Osteocyte (in vitro differentiated cells): ENCODE measurements at places on chromosomes 5 and 9. TPM values are rescaled to one million over a fixed set of nuclear protein-coding genes. Genes with fewer than 3 reads are reported as not detected.

GRCh38 chr5:13553896-13554295 is 390.6 kb downstream of the DNAH5 start:
- H3K4me1 ChIP-seq, result no peaks in the 10 kb centered on the region
- DNase-seq, result no peak
- no peaks in the 10 kb centered on the region for H3K27me3 ChIP-seq
- H3K27ac ChIP-seq, result no peak overlapping the region

- peaks cover 7% of the 10 kb centered on the region for H3K27me3 ChIP-seq
- no peak for DNase-seq
- H3K4me3 ChIP-seq, result no peak overlapping the region
- H3K4me1 ChIP-seq, result no peaks in the 10 kb centered on the region
These were observed 70.3 kb downstream of the TSSK1B start for GRCh38 chr5:113364466-113364865.

Gene TMEM215
- not detected in 2 replicates for total RNA-seq

DNA sequence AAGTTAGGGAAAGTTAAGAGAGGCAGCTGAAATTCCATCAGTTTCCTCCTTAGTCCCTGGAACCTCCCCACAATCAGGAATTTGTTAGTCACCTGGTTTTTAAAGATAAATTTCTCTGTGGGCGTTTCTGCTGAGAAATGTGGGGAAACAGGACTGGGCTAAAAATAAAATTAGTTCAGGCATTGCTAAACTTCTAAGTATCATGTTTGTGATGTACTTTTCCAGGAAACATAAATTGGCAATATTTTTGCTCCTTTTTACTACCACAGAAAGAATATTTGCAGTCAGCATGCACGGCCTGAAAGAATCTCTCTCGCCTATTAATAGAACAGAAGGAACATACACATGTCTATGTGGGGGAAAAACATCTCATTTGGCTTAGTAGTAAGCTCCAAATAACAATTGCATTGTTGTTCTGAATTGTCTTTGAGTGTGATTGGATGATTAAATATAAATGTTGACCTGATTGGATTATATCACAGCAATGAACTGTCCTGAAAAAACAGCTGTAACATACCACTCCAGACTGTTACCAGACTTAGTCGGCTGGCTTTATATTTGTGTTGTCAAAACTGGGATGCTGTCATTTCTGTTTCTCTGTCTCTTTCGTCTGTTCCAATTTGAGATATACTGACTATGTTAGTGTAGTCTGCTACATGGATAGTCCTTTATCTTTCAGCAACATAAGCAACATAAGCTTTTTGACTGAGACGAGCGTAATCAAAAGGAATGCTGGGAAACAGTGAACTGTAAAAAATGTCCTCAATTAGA is 12.9 kb downstream of the TJP2 start:
- no peak for DNase-seq
- peaks cover 17% of the 10 kb centered on the region for H3K4me1 ChIP-seq
- H3K4me3 ChIP-seq, result no peak overlapping the region
- no peaks in the 10 kb centered on the region for H3K27me3 ChIP-seq
- no peaks in the 10 kb centered on the region for H3K36me3 ChIP-seq

GRCh38 chr5:137858954-137859353 is 8.7 kb upstream of the MYOT start:
- H3K27ac ChIP-seq, result no peak overlapping the region
- H3K4me1 ChIP-seq, result no peaks in the 10 kb centered on the region
- no peak overlapping the region for H3K4me3 ChIP-seq
- peaks cover 39% of the 10 kb centered on the region for H3K27me3 ChIP-seq
- H3K36me3 ChIP-seq, result no peaks in the 10 kb centered on the region

Gene OCLN
- total RNA-seq, result 4.4 and 4.5 TPM in 2 replicates

GRCh38 chr5:15789642-15790041 is 289.7 kb downstream of the FBXL7 start:
- no peak for DNase-seq
- peaks cover 2% of the 10 kb centered on the region for H3K36me3 ChIP-seq
- H3K27me3 ChIP-seq, result no peaks in the 10 kb centered on the region
- H3K4me3 ChIP-seq, result no peak overlapping the region
- H3K4me1 ChIP-seq, result peaks cover 43% of the 10 kb centered on the region
- H3K27ac ChIP-seq, result no peak overlapping the region

Gene FOXD4
- total RNA-seq, result 0.24 and 0.43 TPM in 2 replicates

Gene OXCT1
- total RNA-seq, result 41.0 and 41.9 TPM in 2 replicates

Gene GHR
- 2.3 and 2.7 TPM in 2 replicates for total RNA-seq

GRCh38 chr9:126860077-126860756 is at the start of gene ZBTB34:
TSS of gene ZBTB34 (plus strand) at chr9:126860639. CDS start at chr9:126879400, 18,761 bp downstream.
- DNase-seq, result peak; percentile 92
- H3K27ac ChIP-seq, result peak within 1 kb of the TSS; percentile 75
- peak within 1 kb of the TSS; percentile 86 for H3K4me3 ChIP-seq
- peaks cover 25% of the 10 kb centered on the region for H3K27me3 ChIP-seq

DNA sequence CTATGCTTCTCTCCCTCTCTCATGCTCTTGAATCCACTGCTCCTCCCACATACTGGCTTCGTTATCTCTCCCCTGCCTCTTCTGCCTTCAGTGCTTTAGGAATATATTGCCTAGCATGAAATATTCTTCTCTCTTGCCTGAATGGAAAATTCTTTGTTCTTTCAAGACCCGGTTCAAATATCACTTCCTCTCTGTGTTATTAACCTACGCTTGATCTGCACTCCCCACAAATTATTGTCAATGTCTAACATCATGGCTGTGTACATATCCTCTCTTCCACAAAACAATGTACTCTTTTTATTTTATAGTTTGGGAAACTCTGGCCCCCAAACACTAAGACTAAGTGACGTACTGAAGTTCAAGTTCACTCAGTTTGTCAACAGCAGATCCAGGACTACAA is 211.0 kb downstream of the SEC61B start:
- DNase-seq, result no peak
- peak overlapping the region; percentile 88 for H3K27ac ChIP-seq
- H3K36me3 ChIP-seq, result no peaks in the 10 kb centered on the region
- no peak overlapping the region for H3K4me3 ChIP-seq

DNA sequence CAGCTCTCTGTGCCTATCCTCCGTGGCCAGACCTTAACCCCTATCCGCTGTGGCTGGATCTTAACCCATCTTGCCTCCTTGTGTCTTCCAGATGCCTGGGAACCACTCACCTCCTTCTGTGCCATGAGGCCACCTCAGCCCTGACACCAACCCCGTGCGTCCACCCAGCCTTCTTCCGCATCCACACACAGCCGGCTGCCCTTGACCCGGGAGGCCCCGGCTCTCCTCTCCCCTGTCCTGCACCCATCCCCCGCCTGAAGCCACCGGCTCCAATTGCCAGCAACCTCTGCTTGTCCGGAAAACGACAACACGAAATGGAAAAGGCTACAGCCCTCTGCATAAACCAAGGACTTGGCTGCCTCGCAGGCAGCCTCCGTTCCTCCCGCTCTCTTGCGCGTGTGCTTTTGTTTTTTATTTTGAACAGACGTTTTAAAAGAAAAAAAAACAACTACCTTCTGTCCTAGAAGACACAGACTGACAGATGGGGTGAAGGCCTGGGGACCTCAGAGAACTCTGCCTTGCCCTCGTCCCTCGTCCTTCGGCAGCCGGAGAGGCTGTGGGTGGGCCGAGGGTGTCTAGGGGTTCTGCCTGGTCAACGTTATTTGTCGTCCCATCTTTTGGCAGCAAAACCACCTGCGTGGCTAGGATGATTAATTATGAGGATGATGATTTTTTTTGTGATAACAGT is 32.5 kb upstream of the HMCN2 start:
- H3K27ac ChIP-seq, result no peak overlapping the region
- DNase-seq, result no peak
- no peak overlapping the region for H3K4me3 ChIP-seq
- peaks cover 18% of the 10 kb centered on the region for H3K36me3 ChIP-seq

- DNase-seq, result no peak
- H3K27ac ChIP-seq, result no peak overlapping the region
- no peaks in the 10 kb centered on the region for H3K4me1 ChIP-seq
- H3K36me3 ChIP-seq, result no peaks in the 10 kb centered on the region
These were observed 6.3 kb upstream of the CSNK1G3 start for GRCh38 chr5:123505633-123506032.

GRCh38 chr5:42121401-42121800 is 196.3 kb downstream of the FBXO4 start:
- no peak overlapping the region for H3K27ac ChIP-seq
- no peak overlapping the region for H3K4me3 ChIP-seq
- no peaks in the 10 kb centered on the region for H3K4me1 ChIP-seq
- no peaks in the 10 kb centered on the region for H3K27me3 ChIP-seq

DNA sequence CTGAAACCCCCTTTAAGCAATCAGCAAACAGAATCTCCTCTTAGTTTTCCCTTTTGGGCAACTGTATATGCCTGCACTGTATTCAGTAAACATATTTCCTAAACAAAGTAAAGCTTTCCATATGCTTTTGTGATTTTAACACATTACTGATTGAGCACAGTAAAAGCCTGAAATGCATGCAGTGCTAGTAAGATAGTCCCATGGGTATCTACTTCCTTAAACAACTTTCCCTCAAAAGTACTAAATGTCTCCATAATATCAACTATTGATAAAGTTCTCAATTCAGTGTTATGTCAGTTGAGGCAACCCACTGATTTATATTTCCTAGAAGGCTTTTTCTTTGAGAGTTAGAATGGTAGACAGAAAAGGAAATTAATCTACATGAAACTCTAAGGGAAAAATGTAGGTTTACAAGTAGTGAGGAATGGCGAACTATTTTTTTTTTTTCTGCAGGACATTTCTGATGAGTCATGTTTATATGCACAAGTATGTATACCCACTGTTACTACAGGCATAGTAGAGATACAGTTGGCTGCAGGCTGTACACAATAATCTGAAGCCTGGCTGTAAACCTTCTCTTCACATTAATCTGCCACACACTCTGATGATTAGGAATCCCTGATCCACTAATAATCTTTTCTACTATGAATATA is 31.2 kb upstream of the CEP120 start:
- peaks cover 10% of the 10 kb centered on the region for H3K4me1 ChIP-seq
- no peak for DNase-seq
- H3K36me3 ChIP-seq, result no peaks in the 10 kb centered on the region

DNA sequence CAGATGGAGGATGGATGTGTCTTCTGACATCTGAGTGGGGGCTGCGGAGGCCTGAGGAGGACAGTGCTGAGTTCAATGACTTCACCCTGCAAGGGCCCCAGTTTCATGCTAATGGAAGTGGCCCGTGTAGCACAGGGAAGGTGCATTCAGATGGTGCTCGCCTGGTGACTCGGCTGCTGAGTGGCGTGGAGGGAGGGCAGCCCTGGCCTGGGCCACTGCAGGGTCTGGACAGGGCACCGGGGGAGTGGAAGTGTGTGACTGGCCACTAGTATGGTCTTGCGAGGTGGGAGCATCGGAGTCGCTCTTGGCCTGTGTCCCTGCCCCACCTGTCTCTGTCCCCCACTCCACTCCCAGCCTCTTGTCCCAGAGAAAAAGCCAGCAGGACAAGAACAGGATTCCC is 1.7 kb upstream of the SLC9A3 start:
- H3K27me3 ChIP-seq, result peaks cover 57% of the 10 kb centered on the region
- no peak overlapping the region for H3K27ac ChIP-seq
- peaks cover 5% of the 10 kb centered on the region for H3K4me1 ChIP-seq
- H3K4me3 ChIP-seq, result no peak overlapping the region
- DNase-seq, result no peak

- H3K27ac ChIP-seq, result peak overlapping the region; percentile 85
- peaks cover 41% of the 10 kb centered on the region for H3K4me1 ChIP-seq
- no peak for DNase-seq
- H3K4me3 ChIP-seq, result peak overlapping the region; percentile 97
- peaks cover 37% of the 10 kb centered on the region for H3K27me3 ChIP-seq
- H3K36me3 ChIP-seq, result peaks cover 3% of the 10 kb centered on the region
These were observed 598 bp downstream of the MYO10 start for GRCh38 chr5:16935231-16936149.

Gene SLC46A2
- not detected in 2 replicates for total RNA-seq

GRCh38 chr9:78601957-78602565 is 305.1 kb downstream of the PSAT1 start:
- peaks cover 27% of the 10 kb centered on the region for H3K4me1 ChIP-seq
- no peak for DNase-seq
- no peak overlapping the region for H3K27ac ChIP-seq

DNA sequence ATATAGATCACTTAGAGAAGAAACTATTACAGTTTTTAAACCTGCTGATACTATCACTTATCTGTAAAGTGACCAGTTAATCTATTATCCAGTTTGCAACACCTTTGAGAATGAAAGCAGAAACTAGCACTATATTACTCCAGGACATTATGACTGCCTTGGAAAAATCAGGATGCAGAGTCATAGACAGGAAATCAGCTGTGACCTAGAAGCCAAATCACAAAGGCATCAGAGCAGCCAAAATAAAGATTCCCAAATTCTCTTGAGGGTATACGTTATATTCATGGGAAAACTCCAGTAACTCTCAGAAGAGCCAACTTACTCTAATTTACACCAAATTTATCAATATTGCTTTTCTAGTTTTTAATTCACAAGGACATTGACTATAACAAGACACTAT is 49.9 kb downstream of the CDO1 start:
- no peaks in the 10 kb centered on the region for H3K27me3 ChIP-seq
- H3K4me3 ChIP-seq, result no peak overlapping the region
- DNase-seq, result no peak
- H3K27ac ChIP-seq, result no peak overlapping the region

DNA sequence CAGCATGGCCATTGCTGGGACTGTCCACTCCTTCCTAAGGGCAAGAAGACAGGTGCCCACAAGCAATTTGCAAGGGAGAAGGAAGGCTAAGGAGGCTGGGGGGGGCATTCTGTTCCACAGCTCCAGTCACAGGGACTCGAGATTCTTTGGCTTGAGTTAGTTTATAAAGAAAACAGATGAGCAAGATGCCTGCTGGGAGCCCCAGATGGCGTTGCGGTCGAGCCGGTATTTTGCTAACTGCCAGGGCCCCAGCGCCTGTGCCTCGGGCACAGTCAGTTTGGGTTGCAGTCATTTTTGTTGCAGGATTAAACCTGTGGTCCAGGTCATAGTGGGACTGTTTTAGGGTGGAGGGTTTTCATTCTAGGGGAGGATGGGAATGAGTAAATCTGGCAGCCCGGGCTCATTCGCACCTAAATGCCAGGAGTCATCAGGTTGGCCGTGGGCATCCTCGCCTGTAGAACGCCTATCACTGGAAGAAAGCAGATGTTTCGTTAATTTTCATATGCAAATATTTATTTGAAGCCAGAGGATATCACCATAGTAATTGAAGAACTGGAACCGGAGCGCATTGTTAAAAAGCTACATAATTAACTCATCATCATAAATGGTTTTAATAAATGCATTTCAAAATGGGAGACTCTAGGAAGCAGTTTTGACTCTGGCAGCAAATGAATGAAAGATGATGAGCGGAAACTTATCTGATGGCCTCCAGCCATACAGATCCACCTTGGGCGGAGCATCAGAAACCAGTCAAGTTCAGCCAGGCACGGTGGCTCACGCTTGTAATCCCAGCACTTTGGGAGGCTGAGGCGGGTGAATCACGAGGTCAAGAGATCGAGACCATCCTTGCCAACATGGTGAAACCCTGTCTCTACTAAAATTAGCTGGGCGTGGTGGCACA is 87.1 kb upstream of the FCN2 start:
- H3K36me3 ChIP-seq, result peaks cover 50% of the 10 kb centered on the region
- peaks cover 53% of the 10 kb centered on the region for H3K4me1 ChIP-seq
- DNase-seq, result peak; percentile 91
- H3K27me3 ChIP-seq, result no peaks in the 10 kb centered on the region
- peak overlapping the region; percentile 30 for H3K4me3 ChIP-seq
